ENCODE measurements at places on chromosomes 11 and 22.

DNA sequence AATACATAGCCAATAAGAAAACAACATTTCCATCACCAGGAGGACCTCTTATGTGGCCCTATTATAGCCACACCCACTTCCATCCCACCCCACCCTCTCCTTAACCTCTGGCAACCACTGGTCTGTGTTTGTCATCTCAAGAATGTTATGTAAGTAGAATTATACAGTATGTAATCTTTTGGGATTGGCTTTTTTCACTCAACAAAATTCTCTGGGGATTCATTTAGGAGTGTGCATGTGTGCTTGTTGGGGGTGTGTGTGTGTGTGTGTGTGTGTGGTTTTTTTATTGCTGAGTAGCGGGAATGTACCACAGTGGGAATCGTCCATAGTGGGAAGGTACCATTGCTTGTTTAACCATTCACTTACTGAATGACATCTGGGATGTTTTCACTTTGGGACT is 5.2 kb downstream of the KCNJ5 start:
- no peak for DNase-seq

- DNase-seq = peak; percentile 35
Measured at GRCh38 chr11:17479284-17480214, 2.9 kb upstream of the ABCC8 start.

- no peak for DNase-seq
Measured at GRCh38 chr22:25120761-25121212, 78.9 kb upstream of the CRYBB3 start.

GRCh38 chr11:69999721-70000120 is 78.4 kb upstream of the ANO1 start:
- no peak for DNase-seq

GRCh38 chr11:19994672-19995071 is 165.6 kb downstream of the DBX1 start:
- DNase-seq = no peak

GRCh38 chr22:20154602-20155187 is 3.8 kb upstream of the CCDC188 start:
- DNase-seq = no peak

GRCh38 chr11:120775986-120776951 is 247.6 kb upstream of the TBCEL start:
- no peak for DNase-seq

GRCh38 chr11:133732109-133732674 is 113.1 kb downstream of the SPATA19 start:
- DNase-seq = no peak

DNA sequence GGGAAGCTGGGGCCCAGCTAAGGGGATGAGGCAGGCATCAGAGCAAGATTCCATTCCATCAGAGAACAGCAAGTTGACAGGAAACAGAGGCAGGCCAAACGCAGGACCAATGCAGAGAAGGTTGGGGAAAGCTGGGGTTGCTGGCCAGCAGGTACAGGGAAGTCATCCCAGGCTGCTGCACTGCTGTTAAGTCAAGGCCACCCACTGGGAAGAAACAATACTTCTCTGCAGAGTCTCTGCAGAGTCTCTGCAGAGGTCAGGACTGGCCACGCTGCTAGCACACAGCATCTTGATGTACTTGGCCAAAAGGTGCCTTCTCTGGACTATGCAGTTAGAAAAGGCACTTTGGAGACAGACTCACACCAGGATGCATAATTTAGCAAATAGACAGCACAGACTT is 68.5 kb upstream of the CSNK2A3 start:
- no peak for DNase-seq

- DNase-seq = no peak
Measured at GRCh38 chr22:26851125-26851524, 193.7 kb downstream of the MIAT start.

DNA sequence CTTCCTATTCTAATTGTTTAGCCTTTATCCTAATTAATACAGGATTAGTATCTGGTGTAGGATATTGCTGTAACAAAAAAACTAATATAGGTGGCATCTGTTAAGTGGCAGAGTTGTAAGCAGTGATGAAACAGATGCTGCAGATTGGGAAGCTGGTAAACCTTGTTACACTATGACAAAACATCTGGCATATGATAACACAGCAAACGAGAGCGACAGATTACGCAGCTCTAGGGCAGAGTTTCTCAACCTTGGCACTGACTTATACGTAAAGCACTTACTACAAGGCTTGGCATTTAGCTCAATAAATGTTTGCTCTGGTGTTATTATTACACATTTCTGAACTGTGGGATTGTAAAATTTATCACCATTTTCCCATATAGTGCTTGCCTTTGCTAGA is 137.0 kb downstream of the ATG16L2 start:
- no peak for DNase-seq

DNA sequence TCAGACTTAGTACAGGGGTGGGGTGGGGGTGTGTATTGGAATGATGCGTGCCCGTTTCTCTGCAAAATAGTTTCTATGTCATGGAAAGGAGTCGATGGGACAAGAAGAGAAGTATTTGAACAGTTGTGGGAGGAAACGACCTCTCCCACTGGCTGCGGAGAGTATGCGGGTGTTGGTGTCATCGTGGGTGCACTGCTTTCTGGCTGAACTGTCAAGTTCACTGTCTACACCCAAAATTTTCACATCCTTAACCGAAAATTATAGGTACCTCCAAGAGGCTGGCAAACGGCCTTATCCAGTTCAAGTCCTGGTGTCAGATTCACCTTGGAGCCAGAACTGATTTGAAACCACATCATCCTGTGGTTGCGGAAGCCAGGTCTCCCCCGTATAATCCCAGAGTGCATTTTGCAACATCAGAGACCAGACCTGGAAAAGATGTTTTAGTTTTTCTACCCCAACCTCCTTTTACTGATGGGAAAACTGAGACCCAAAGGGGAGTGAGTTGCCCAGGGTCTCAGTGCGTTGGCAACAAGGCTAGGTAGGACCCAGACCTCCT is 497 bp upstream of the SSRP1 start:
- DNase-seq = no peak

DNA sequence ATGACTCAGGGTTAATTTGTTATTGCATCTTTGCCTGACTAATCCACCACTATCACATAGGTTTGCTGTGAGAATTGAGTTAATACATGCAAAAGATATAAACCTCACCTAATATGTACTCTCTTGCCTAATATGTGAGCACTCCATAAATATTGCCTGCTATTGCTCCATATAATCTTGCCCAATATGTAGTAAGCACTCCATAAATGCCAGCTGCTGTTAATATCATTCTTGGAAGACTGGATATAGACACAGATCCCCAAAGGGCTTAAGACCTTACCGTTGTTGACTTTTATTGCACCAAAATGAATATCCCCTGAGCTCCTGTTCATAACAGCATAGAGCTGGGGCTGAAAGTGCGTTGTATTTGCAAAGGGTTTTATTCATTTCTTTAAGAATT is 27.0 kb upstream of the LRRC55 start:
- no peak for DNase-seq

DNA sequence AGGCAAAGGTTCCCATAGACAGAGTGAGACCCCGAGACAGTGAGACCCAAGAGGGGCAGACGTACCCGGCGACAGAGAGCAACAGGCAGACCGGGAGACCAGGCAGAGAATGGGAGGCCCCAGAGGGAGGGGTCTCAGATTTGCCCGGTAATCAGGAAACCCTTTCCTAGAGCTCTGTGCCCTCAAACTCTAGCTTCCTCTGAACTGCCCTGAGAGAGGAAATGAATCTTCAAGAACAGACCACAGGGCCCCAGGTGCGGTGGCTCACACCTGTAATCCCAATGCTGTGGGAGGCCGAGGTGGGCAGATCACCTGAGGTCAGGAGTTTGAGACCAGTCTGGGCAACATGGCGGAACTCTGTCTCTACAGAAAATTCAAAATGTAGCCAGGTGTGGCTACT is 47.7 kb downstream of the RPUSD4 start:
- no peak for DNase-seq

- no peak for DNase-seq
Measured at GRCh38 chr11:7467652-7468051, 17.7 kb upstream of the OLFML1 start.

- no peak for DNase-seq
Measured at GRCh38 chr11:101278286-101278685, 148.7 kb upstream of the PGR start.

DNA sequence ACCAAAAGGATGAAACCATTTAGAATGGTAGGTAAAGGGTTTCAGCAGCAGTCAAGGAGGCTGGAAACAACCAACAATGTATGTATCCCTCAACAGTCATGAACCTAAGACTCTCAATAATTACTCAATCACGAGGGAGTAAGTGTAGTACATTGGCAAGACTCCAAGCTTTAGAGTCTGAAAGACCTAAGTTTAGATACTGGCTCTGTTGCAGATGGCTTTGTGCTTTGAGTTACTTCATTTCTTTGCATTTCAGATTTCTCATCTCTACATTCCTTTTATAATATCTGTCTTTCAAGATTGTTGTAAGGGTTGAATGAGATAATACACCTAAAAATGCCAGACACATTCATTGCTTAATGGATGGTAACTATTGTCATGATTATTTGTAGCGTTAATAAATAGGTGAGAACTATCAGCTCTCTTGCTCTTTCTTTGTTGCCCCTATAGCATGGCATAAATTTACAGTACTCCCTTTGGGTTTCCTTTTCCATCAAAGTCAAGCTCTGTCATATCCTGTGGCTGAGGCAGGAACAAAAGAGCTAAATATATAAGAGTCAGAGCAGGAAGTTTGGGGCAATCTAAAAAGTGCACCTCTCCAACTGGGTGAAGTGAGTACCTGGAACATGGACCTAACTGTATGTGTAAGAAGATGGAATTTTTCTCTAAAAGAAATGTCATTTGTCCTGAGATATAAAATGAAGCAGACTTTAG is 228.2 kb upstream of the ZC3H12C start:
- DNase-seq = no peak

GRCh38 chr11:37978647-37979046 is 1380.6 kb upstream of the RAG2 start:
- DNase-seq = no peak

DNA sequence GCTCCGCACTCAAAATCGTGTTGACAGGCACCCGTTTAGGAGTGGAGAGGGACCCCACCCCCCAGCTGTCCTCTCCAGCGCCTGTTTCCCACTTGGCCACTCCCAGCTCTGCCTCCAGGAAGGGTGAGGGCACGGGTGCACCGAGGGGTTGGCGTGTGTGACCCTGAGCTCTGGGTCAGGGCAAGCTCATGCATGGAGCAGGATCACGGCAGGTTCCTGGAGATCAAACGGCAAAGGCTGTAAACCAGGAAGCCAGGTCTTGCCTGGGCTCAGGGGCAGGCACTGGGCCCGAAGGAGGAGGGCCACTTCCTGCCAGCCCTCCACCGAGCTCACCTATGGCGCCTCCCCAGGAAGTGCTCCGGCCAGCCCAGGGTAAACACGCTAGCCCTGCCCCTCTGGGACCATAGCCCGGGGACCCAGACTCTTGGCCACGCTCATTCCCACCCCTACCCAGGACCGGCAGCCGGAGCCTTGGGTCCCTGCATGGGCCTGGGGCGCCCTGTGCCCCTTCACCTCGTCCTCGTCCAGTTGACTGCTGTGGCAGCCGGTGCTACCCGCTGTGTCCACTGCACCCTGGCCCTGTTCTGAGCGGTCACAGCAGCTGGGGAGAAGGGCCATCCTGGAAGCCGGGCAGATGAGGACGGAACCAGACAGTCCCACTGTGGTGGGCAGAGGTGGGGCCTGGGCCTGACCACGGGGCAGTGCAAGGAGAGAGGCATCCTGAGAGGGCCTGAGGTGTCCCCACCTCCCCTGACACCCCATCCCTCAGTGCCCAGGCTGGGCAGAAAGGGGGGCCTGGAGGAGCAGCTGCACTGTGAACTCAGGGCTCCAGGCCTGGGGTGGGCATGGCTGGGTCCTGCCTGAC is 1.0 kb upstream of the EPS8L2 start:
- DNase-seq = no peak

DNA sequence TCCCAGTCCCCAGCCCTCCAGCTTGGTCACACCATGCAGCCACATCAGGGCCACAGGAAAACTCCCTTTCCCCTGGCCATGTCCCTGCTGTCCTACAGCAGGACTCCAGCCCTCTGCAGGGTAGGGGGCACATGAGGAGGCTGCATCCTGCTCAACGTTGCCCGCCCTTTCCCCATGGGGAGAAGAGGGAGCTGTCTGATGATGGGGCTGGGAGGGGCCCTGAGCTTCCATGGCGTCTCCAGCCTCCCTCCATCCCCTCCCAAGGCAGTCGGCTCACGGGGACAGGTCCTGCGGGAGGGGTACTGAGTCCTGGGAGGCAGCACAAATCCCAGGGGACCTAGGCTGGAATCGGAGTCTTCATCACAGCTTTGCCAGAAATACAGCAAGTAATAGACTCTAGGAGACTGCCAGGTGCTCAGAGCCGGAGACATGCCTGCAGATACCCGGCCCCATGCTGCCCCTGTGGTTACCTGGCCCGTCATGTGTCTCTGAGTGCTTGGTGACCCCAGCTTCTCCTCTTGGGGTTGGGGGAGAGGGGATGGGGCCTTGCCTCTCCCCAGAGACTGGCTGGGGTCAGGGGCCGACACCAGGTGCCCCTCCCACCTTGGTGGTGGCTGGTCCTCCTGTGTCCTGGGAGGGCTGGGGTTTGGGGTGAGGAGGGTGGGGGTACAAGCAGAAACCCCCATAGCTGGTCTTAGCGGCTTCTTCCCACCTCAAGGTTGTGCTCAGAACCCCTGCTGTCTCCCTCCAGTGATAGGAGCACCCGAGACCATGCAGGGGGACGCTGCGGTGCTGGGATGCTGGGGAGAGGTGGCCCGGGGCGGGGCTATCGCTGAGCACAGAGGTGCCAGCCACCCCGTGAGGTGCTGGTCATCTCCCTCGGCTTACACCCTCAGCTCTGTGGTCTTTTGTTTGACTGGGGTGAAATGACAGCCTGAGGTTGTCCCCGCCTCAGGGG is 2.3 kb downstream of the MRGPRE start:
- DNase-seq = no peak

GRCh38 chr11:125333354-125334073 is 162.6 kb downstream of the FEZ1 start:
- no peak for DNase-seq

- no peak for DNase-seq
Measured at GRCh38 chr11:111026241-111026640, 219.3 kb upstream of the POU2AF2 start.

GRCh38 chr11:65501472-65502273 is 2.8 kb downstream of the MALAT1 start:
- peak; percentile 71 for DNase-seq

GRCh38 chr22:36028646-36029405 is at the start of gene RBFOX2:
TSS of gene RBFOX2 (minus strand) at chr22:36028824. CDS start at chr22:36028425, 399 bp downstream.
- DNase-seq = peak; percentile 86

DNA sequence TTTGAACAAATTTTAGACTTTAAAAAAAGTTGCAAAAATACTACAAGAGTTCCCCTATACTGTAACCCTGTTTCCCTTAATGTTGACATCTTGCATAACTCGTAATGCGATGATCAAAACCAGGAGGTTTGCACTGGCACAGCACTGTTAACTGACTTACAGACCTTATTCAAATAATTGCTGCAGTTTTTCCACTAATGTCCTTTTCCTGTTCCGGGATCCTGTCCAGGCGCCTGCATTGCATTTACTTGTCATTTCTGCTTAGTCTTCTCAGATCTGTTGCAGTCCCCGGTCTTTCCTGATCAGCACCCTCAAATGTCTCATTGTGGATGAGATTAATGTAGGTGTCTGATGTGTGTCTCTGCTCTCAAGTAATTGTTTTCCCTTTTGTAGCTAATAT is 32.0 kb downstream of the APLP2 start:
- no peak for DNase-seq
